Hepatic stellate cell (primary cell): ENCODE measurements at places on chromosomes 2 and 18.
A peak's percentile ranks its signal among the peaks of the same experiment; 100 is the strongest.

GRCh38 chr2:174013315-174013751, 48.2 kb upstream of the SP3 start:
- peak; percentile 45 for DNase-seq

- DNase-seq: no peak
Measured at GRCh38 chr2:152049541-152049940, 49.3 kb downstream of the CACNB4 start.

- DNase-seq: no peak
Measured at GRCh38 chr2:232485757-232486557, 1.7 kb downstream of the ECEL1 start.

- DNase-seq: no peak
Measured at GRCh38 chr18:34083910-34084535, 140.7 kb downstream of the NOL4 start.

DNA sequence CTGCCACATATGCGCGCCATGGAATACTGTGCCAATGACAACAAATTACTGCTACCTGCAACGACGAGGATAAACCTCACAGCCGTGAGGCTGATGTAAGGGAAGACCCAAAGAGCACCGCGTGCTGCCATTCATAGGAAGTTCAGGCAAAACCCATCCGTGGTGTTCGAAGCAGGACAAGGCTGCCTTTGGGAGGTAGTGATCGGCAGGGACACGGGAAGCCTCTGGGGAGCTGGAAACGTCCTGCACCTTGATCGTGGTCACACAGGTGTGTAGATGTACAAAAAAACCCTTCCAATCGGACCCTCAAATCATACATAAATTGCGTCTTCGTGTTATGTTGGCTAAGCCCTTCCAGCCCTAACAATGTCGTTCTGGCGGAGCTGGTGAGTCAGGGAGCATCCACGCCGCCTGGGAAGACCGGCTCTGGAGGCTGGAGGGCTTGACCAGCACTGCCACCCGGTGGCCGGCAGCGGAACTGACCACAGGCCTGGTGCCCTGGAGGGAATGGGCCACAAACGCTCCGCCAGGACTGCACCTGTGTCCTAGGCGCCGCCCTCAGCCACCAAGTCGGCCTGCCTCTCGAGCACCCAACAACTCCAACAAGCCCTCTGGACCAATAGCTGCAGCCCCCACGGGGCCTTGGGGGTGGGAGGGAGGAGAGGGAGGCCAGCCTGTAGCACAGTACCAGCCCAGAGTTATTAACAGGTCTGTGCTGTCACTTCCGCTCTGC, 4.1 kb upstream of the NEURL3 start:
- peak; percentile 93 for DNase-seq

GRCh38 chr2:29104688-29105087, 10.5 kb upstream of the CLIP4 start:
- no peak for DNase-seq

DNA sequence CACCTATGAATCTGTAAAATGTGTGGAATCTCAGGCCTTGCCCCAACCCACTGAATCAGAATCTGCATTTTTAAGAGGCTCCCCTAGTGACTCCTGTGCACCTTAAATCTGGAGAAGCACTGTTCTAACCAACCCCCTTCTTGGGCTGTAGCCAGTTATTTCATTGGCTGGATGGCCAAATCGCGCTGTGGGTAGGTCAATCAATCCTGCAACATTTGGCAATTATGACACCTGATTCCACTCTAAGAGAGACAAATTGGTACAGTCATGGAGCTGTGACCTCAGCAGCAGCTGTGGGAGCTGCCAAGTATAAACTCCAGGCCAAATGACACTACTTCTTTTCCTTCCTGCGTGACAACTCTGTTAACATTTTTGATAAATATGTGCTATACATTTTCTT, 208.7 kb downstream of the CLIP4 start:
- DNase-seq: peak; percentile 45

DNA sequence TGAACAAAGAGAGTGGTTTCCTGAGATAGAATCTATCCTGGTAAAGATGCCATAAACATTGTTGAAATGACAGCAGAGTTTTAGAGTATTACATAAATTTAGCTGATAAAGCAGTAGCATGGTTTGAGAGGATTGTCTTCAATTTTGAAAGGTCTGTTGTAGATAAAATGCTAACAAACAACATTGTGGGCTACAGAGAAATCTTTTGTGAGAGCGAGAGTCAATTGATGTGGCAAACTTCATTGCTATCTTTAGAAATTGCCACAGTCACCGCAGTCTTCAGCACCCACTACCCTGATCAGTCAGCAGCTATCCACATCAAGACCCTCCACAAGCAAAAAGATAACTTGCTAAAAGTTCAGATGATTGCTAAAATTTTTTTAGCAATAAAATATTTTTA, 17.5 kb downstream of the VRK2 start:
- DNase-seq: no peak

- DNase-seq: no peak
Measured at GRCh38 chr18:37762076-37762621, 196.6 kb upstream of the CELF4 start.

DNA sequence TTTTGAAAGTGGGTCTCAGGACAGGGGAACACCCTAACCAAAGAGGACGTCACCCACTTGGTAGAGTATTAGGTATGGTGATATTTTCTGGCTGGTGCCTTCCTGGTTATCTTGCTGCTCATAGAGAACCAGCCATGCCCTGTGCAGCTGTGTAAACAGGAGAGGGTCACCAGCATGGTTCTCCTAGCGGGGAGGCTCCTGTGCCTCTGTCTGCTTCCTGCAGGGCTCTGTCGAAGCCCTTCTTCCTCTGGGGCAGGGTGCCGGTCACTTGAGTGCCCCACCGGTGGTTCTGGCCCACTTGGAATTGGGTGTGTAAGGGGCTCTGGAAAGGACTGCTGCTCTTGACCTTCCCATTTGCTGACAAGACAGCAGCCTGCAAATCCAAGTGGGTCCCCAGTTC, 131.6 kb upstream of the MSH6 start:
- DNase-seq: no peak

DNA sequence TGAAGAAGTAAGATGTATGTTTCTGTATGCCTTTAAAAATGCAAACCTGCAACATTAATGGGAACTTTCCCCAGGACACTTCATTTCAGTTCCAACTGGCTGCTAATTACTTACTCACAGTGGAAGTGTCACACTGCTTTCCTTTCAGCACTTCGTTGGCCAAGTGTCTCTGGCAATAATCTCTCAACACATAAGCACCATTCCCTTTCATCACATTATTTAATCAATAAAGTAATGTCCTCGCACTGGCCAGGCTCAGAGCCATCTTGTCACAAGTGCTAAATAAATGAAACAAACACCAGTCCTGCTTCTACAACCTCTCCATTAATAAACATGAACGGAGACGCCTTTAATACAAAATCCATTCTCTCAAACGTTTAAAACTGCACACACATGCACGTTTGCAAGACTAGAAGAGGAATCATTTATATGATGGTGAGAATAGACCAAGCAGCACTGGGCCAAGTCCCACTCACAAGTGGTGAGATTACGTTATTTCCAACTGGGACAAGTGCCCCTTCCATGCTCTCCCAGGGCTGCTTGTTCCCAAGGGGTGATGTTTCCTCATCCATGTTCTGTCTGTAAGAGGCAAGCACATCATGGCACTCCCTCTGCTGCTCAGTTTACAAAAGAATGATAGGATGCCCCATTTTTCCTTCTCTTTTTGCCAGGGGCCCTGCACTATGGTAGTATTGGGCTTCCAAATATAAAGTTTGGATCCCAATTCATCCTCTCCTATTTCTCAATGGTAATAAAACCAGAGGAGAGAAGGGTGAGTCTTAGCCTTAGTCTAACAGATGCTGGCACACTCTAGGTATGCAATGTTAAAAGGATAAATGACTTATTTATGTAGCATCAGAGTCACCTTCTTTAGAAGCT, 56.8 kb upstream of the ETAA1 start:
- DNase-seq: no peak
